CD4-positive, alpha-beta T cell treated with Interleukin-2 at 100 ng/mL for 4 hours (primary cell): ENCODE measurements at places on chromosomes 1 and 21.

- DNase-seq: no peak
Observed at GRCh38 chr1:228030451-228031201, 23.8 kb downstream of the WNT3A start.

GRCh38 chr1:218273762-218274479 is 11.2 kb upstream of the RRP15 start:
- no peak for DNase-seq

DNA sequence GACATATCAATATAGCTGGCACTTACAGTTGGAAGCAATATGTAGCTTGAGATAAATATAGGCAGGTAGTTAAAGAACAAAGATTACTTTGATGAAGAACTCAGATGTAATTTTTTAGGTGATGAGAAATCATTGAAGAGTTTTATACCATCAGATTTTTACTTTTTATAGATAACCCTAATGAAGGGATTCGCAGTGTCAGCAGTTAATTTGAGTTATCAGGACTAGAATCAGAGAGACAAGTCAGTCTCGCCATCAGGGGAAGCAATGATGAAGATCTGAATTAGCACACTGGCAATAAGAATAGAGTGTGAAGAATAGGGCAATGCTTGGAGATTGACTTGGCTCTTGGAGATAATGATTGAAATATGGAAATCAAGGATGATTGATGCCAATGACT is 342.5 kb downstream of the PDE4B start:
- DNase-seq: no peak

- DNase-seq: peak; percentile 8
Observed at GRCh38 chr1:162357681-162358266, 18.9 kb downstream of the SPATA46 start.

DNA sequence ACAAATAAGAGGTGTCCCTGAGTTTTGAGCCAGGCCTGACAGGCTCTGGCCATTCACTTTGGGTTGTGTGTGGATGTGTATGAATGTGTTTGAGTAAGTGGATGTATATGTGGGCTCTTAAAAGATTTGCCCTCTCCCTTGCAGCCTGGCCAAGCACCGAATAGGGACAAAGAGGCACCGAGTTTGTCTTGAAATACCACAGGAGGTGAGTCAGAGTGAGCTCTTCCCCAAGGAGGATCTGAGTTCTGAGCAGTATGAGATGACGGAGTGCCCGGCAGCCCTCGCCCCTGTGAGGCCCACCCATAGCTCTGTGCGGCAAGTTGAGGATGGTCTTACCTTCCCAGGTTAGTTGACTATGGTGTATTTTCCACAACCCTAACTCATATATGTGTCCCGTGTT is 19.0 kb downstream of the KDM4A start:
- DNase-seq: no peak

DNA sequence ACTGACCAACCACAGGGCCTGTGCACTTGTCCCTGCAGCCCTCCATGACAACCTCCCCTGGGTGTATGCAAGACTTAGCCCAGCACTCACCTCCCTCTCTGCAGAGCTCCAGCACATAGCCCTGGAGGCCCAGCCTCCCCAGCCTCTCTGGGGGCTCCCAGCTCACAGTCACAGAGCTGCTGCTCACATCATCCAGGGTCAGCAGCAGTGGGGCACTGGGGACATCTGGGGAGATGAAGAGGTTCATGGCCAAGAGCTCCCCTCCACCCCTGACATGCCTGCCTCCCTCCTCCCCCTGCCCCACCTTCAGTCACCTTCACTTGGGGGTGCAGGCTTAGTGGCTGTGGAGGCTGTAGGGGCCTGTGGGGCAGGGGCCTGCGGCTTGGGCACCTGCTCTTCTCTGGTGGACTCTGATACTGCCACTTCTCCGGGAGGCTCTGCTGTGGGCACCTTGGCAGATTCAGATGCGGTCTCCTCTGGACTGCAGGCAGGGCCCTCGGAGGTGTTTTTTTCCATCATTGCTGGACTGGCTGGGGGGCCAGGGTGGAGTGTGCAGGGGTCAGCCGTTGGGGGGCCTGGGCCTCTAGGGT is at the start of gene MYBPH:
Gene MYBPH, minus strand, starts transcription at position 590 of the 590 bp plus-strand sequence. Its CDS starts 71 bp downstream, at position 519.
- DNase-seq: no peak

DNA sequence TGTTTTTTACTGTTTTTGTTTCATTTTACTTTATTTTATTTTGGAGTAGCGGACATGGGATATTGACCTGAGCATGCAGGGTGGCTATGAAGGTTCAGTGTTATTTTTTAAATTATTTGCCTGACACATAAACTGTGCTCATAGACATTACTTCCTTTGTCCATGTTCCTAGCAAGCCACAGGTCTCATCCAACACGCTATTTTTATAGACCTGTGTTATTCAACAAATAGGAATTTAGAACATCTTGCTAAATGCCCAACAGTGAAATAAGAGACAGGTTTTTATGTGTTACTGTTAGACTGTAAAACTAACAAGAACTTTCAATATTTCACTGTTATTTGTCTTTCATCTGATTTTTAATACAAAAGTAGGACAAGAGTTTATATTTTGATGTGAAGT is 756.4 kb downstream of the KCNT2 start:
- DNase-seq: no peak

- no peak for DNase-seq
Observed at GRCh38 chr21:21204366-21204996, 206.3 kb downstream of the NCAM2 start.

- DNase-seq: peak; percentile 6
Observed at GRCh38 chr21:43703035-43703880, 15.7 kb upstream of the PDXK start.

DNA sequence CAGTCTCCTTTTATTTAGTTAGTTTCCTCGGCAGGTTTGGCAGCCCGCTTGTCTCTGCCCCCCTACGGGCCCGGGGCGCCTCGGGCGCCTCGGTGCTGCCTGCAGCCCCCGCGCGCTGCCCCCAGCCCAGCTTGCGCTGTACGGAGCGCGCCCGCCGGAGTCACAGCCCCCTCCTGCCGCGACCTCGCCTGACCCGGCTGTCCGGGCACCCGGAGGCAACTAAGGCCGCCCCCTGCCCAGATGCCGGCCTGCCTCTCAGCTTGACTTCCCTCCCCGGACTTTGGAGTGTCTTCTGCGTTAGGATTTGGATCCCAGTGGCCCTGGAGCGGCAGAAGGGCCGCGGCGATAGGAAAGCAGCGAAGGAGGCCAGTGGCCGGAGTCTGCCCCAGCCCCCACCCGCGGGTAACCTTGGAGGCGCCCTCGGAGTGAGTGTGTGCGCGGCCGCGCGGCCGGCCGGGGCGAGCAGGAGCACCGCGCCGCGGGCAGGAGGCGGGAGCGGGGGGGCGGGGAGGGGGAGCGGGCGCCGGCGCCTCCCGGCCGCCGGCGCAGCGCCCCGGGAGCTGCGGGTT is 7.6 kb downstream of the CDKN2C start:
- no peak for DNase-seq

DNA sequence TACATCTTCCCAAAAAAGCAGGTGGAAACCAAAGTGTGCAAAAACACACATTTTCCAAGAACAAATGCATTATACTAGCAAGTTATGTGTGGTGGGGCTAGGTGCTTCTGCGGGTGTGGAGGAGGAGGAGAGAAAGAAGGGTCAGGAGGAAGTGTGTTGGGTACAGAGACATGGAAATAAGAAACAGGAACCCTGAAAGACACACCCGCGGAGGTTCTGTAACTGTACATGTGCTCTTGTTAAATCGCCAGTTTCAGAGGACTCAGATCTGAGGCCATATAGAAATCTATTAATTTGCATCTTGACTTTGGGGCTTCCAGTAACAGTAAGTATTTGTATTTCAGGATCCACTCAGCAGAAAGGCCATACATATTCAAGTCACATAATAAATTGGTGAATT is 30.9 kb downstream of the ERG start:
- DNase-seq: no peak
